ENCODE measurements at places on chromosomes 16 and 17.

DNA sequence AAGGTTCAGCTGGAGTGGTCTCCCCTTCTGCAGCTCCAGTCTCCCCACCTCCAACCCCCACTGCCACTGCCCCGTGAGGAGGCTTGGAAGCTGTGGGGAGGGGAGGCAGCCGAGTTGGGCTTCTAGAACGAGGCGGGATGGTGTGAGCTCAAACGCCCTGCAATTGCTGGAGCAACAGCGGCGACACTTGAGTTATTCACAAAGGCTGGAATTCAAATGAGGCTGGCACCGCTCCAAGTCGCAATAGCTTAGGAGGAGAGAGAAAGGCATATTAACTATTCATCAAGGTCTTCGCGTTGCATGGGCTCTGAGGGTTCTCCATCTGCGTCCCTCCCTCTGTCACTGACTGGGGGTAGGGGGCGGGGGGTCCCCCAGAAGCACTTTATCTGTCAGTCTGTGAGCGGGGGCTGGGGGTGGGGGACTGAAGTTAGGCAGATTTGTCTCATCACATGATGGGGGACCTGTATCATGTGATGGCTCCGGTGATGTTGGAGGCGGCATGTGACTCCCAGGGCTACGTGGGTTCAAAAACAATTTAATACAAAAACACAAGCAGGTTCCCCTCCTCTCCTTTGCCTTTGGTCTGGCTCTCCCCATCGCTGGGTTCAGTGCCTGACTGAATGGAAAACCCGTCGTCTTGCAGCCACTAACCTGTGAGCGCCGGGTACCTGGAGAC lies 70.5 kb downstream of the RBBP6 start:
- peak; percentile 3 for DNase-seq

DNA sequence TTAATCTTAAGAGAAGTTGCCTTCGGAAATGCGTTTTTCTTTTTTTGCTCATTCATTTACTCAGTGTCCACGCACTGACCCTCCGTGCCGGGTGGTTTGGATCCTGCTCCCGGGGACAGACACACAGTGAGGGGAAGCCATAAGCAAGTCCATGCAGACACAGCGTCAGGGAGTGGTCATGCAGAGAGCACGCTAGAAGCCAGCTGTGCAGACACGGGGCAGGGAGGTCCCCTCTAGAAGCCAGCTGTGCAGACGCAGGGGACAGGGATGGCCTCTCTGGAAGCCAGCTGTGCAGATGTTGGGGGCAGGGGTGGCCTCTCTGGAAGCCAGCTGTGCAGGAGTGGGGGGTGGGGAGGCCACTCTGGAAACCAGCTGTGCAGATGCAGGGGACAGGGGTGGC lies 4.8 kb downstream of the GAA start:
- no peak for DNase-seq

DNA sequence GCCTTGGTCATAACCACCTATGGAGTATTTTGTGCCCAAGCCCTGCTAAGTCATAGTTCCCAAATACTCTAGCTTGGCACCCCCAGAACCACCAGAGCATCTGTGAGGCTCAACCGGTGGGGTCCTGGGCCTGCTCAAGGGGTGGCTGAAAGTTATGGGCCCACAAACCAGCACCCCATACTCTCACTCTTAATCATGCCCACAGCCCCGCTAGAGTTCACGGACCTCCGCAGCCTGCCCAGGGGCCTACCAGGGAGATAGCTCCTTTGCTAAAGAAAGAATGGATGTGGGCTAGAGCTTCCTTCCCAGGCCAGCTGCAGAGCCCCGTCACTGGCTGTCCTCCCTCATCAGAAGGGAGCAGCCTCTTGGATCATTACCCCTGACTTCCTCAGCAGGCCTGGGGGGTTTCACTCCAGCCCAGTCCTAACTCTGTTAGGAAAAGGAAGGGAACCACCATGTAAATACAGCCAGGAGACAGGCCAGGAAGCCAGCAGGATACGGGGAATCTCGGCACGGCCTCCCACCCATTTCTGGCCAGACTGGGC lies 1.4 kb downstream of the GIT1 start:
- no peak for DNase-seq

DNA sequence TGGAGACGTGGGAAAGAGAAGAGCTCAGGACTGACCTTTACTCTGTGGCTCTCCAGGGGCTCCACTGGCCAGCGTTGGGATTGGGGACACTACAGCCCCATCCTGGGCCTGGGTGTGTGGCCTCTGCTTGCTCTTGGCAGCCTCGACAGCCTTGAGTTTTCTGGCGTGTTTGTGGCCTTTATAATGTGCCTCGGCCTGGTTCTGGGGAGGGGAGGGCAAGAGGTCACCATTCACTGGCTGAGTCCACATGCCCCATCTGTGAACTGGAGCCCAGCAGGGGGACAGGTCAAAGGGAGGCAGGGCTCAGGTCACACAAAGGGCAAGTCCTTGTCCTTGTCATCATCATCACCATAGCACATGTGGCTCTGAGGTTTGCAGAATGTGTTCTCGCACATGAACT lies 11.7 kb downstream of the NKIRAS2 start:
- DNase-seq = no peak

- DNase-seq = no peak
Observed at GRCh38 chr17:32824334-32824733, 52.6 kb downstream of the MYO1D start.

GRCh38 chr17:521183-521525 lies 168.5 kb upstream of the RPH3AL start:
- DNase-seq = no peak

DNA sequence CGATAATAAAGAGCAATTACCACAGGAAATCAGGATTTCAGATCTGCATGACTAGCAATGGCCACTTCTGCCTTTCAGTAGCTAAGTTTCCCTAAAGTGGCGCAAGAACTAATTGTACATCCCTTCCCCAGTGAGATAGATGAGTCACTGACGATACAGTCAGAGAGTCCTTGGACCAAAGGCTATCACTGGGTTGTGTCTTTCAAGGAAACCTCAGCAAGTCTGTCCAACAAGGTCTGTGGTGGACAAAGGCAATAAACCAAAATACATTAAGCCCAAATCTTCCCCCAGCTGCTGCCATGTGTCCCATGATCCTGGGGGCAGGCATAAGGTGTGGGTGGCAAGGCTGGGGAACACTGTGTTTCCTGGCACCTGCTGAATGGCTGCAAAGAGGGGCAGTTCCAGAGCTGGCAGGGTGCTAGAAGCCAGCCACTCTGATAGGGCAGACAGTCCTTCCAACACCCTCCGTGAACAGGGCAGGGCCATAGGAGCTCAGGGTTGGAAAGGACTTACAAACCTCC lies 20.5 kb upstream of the MTMR4 start:
- no peak for DNase-seq

GRCh38 chr17:9020824-9021157 lies 519 bp upstream of the NTN1 start:
- DNase-seq = no peak

All from activated naive CD8-positive, alpha-beta T cell treated with anti-CD3 and anti-CD28 coated beads for 36 hours (primary cell).